Stimulated activated CD8-positive, alpha-beta memory T cell treated with anti-CD3 and anti-CD28 coated beads, Interleukin-2, amount 100 ng/mL, for 1 hour (primary cell): ENCODE measurements at places on chromosomes 7 and 10.

- DNase-seq: no peak
Observed at GRCh38 chr7:43569424-43569823, 13.5 kb upstream of the STK17A start.

GRCh38 chr10:132868995-132869394 lies 73.4 kb downstream of the CFAP46 start:
- DNase-seq: no peak

DNA sequence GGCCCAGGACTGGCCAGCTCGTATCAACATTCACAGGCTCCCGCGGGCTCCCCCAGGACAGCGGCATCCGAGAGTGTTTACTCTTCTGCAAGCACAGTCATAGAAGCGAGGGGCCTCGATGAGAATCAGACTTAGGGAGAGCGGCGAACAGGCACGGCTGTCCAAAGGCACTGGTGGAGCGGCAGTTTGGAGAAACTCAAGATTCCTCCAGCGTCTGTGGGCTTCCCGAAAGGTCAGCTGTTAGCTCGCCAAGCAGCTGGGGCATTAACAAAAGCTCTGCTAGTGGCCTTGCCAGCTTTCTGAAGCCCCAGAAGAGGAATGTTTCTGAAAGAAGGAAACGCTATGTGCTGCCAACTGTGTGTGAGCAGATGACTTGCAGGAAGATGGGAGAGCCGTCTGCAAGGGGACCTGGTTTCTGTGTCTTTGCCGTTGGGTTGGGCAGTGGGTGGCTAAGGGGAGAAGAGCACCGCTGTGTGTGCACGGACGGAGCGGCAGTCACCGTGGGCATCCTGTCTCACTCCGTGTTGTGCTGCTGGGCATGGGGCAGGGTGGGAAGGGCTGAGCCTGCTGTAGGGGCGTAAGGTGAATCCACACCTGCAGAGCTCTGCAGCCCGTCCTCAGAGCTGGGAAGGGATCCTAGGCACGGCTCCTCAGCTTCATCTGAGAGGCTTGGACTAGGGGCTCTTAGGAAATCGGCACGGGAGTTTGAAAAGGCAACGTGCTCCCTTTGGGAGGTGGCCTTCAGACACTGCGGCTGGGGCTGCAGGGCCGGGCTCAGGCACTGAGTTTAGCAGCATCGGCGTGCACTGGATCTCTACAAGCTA lies 42.1 kb downstream of the AMZ1 start:
- no peak for DNase-seq

GRCh38 chr10:89799573-89799972 lies 98.2 kb downstream of the KIF20B start:
- DNase-seq: no peak

- DNase-seq: no peak
Observed at GRCh38 chr7:112118581-112119566, 87.3 kb downstream of the DOCK4 start.

- DNase-seq: no peak
Observed at GRCh38 chr7:105648561-105649401, 67.5 kb upstream of the EFCAB10 start.

- DNase-seq: no peak
Observed at GRCh38 chr7:1945558-1945957, 275.5 kb downstream of the ELFN1 start.

GRCh38 chr10:102040305-102041050 lies 15.5 kb downstream of the ARMH3 start:
- DNase-seq: no peak

- DNase-seq: no peak
Observed at GRCh38 chr7:121480058-121480457, 84.0 kb upstream of the FAM3C start.

DNA sequence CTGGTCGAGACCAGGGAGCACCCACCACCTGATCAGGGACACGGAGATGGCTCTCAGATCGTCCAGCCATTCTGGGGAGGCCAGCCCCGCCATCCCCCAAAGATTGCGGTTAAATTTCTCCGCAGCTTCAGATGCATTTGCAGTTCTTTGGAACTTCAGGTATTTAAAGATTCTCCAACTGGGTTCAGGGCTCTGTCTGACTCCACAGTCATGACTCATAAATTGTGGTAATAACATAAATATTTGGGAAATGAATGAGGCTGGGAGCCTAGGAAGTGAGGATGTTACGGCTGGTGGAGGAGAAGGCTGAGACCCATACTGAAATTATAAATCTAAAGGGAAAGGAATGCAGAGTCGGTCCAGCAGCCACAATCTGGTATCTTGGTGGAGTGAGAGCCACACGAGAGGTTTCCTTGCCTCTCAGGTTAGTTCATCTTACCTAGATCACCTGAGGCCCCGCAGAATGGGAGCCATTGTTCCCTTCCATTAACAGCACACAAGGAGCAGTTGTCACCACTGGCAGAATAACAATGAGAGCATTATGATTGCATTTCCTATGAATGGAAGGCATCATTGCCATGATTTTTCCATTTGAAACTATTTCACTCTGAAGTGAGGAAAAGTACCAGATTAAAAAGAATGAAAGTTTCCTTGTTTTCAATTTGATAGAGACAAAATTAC lies 26.7 kb upstream of the DNAJB6 start:
- no peak for DNase-seq
